NCI-H2081 (cell line): ENCODE measurements at places on chromosomes 3 and 15.

DNA sequence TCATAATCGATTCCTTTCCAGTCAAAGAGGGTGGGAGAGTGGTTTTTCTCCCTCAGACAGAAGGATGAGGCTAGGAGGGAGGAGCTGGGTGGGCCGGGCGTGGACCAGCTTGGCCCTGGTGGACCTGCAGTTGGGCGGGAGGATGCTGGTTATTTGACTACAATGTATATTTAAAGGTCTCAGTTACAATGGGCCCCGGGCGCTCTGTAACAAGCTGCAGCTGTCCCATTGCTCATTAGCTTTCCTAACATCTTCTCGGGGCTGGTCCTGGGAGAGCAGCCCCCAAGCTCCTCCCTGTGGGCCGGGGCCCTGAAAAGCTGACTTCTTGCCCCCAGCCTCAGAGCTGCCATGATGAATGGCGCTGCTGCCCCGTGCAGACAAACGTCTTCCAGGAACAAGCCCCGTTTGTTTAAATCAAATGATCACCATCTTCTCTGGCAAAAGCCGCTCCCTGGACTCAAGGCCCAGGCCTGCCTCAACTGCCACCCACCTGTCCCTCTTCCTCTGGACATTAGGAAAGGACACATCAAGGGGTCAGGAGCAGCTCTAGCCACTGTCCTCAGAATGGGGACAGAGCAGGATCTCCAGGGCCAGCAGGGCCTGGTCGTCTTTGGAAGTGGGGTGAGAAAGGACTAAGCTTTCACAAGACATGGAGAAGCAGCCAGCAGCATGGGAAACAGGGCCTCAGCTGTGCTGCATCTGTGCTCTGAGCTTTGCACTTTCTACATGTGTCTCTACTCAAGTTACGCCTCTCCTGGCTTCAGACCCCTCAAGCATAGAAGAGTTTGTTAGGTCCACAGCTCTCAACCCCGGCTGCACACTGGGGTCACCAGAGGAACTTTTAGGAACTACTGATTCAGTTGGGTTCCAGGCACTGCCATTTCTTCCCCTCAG is 38.6 kb downstream of the MAGEF1 start:
- DNase-seq: no peak

- no peak for DNase-seq
Measured at GRCh38 chr3:38721207-38721772, 71.8 kb upstream of the SCN5A start.

GRCh38 chr3:86790884-86791549 is 199.9 kb downstream of the VGLL3 start:
- no peak for DNase-seq

DNA sequence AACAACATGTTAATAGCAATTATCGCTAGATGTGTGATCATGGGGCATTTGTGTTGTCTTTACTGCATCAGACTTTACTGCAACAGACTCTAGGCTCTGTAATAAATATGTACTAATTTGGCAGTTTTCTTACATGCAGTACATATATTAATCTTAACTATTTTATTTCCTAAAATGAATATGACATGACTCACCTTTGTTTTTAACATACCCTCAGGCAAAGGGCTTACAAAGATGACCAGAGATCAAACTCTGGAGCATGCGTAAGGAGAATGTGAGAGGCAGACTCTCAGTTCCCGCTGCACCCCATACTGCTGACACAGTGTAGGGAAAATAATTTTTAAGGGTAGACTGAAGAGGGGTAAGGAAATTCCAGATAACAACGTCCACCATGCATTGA is 7.2 kb upstream of the FAM174B start:
- no peak for DNase-seq
